ENCODE measurements at places on chromosomes 5 and 9.
A peak's percentile ranks its signal among the peaks of the same experiment; 100 is the strongest.

GRCh38 chr5:21806943-21807342 lies 1046.2 kb downstream of the CDH12 start:
- peak; percentile 79 for DNase-seq

GRCh38 chr5:56506211-56506965 lies 273.3 kb upstream of the ANKRD55 start:
- DNase-seq, result no peak

DNA sequence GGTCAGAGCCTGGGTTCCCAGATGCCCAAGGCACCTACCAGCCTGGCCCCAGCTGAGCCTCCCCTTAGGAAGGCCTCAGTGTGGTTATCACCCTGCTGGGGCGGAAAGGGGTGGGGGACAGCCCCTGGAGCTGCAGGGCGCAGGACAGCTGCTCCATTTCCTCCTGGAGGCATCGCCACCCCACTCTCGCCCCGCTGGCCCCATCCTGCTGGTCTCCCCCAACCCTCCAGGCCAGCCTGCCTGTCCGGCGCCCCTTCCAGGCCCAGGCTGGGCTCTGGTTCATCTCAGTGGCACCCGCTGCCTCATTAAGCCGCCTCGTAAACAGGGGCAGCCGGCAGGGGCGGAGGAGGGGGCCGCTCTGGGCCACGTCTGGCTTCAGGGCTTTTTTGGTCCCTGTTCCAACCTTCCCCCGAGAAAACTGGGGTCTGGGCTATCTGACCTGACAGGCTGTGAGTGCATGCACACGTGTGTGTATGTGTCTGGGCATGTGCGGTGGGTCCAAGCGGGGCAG lies 30.8 kb upstream of the ENHO start:
- no peak for DNase-seq

DNA sequence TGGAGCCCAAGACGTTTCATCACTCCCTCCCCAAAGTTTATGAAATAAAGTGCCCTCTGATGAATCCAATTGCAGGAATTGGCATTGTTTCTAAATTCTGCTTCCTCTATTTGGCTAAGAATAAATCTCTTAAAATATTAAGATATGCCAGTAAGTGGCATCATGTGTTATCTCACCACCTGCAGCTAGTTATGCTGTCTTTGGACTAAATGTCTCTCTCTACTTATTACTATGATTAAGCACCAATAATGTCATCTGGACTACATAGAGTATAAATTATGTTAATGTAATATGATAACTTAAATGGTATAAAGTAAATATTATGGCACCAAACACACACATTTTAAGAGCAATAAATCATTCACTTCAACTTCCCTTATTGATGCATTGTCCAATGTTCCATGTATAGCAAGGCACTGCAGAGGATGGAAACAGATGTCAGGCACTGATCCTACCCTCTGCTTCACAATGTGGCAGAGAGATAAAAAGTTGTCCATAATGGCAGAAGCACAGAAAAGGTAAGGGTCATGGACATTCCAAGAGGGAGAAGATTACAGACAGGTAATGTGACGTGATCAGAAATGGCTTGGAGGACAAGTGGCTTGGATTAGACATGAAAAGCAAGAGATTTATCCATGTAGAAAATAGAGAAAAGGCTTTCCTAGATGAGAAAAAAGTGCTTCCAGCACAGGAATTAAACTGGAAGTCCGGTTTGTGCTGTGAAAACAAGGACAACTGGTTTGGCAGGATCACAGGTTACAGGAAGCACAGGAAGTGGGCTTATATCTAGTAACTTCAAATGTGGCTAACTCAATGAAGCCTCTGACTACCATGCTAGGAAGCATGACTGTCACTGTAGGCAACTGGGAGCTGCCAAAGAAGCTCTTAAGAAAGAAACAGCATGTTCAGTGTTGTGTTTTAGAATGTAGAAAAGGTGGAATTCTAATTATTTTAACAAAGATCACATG lies 26.7 kb downstream of the MARCHF11 start:
- DNase-seq, result no peak

GRCh38 chr5:1687301-1687970 lies 112.2 kb downstream of the MRPL36 start:
- DNase-seq, result no peak

GRCh38 chr5:113824307-113824706 lies 310.8 kb downstream of the YTHDC2 start:
- peak; percentile 8 for DNase-seq

GRCh38 chr5:64000096-64000495 lies 37.9 kb upstream of the HTR1A start:
- no peak for DNase-seq

DNA sequence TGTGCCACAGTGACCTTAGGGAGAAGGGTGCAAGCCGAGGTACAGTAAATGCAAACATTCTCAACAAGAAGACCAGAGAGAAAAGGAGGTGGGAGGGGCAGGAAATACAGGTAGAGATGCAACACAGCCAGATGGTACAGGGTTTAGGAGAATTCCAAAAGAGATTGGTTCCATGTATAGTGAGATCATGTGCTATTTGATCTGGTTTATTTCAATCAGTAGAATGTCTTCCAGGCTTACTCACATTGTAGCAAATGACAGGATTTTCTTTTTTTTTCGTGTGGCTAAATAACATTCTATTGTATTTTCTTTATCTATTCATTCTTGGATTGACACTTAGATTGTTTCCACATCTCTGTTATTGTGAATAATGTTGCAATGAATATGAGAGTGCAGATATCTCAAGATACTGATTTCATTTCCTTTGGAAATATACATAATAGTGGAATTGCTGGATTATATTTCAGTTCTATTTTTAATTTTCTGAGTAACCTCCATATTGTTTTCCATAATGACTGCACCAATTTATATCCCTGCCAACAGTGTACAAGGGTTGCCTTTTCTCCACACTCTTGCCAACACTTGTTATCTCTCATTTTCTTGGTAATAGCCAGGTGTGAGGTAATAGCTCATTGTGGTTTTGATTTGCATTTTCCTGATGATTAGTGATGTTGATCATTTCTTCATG lies 107.8 kb upstream of the GAS1 start:
- no peak for DNase-seq

DNA sequence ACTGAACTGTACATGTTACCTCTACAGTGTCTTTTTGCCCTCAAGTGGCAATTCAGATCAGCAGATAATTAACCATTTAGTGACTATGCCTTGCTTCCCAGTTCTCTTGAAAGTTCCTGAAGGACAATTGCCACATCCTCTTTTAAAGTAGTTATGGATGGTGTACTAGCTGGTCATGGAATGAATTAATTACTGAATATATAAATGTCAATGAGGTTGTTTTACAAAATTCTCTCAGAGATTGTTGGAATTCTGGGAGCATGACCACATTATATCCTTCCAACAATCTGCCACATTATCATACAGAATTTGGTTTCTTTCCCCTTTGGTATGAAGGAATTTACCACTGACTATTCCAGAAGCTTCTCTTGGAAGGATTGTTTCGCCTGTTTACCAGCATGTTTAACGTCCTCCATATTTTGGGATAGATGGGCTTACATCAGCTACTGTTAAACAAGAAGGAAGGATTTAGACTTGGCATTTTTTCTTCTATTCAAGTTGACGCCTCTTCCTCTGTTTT lies 176.4 kb downstream of the CD180 start:
- no peak for DNase-seq

GRCh38 chr9:131289301-131290035 lies at the start of gene PLPP7:
TSS of gene PLPP7 (plus strand) at chr9:131289723. CDS start at chr9:131289998, 275 bp downstream.
- DNase-seq, result peak; percentile 60

GRCh38 chr9:112249277-112249676 lies 74.2 kb upstream of the SUSD1 start:
- DNase-seq, result peak; percentile 84

DNA sequence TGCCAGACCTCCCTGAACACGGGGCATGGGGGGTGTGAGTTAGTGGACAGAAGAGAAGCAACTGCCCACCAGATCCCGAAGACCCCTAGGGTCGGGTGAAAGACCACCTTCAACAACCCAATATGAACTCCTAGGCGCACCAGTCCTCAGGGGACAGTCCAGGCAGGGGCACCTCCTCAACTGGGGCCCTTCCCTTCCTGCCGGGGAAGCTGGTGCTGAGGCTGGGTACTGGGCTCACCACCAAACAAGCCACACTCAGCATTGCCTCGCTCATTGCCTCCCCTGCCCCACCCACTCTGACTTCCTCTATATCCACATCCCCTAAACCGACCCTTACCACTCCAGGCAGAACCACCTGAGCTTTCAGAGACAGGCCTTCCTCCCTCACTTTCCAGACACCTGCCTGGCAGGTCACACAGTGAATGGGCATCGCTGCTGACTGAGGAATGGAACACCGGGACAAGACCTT lies 42.5 kb downstream of the SEMA4D start:
- no peak for DNase-seq

DNA sequence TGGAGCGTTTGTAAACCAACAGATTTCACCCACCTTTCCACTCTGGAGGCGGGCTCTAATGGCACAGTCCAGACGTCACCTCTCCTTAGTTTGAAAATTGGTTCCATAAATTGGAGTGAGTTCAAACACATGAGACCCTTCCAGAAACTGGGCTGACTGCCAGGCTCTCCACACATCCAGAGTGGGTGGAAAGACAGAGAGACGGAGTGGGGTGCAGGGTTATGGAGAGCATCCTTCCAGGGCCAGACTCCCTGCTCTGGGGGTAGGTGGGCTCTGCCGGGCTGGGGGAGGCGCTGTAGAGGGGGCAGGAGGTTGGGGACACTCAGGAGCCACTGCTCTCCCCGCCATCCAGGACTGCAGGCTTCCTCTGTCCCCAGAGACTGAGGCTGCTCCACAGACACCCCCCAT lies 104.7 kb upstream of the PHYKPL start:
- DNase-seq, result no peak

DNA sequence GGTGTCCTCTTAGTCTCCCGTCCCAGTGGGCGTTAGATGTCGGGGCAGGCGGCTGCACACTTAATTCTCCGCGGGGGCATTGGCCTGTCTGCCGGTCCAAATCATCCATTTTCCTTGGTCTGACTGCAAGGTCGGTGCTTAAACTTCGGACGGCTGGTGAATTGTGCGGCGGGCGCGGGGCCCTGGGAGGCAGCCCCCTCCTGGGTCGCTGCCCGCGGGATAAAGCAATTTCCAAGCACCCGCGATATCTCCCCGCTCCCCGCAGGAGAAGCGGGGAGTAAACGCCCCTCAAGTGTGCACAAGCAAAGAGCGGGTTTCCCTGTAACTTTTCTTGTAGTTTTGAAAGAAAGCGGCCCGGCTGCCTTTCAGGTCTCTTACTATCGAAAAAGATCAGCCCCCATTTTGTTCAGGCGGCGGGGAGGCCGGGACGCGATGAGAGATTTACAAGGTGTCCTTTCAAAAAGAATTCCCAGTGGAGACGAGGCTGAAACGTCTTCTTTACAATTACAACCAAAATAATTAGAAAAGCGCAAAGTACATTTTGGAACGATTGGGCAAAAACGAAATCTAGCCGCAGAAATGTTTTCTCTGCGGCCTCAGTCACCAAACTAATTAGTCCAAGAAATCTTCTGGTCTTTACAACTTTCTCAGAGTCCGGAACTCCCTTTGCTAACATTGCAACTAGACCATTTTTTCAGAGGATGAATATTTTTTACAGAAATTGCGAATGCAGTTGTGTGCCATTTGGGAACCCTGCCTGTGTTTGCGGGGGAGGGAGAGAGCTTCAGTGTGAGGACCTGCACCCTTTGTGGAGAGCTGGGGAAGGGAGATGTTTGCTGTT lies 1.8 kb downstream of the IRX1 start:
- no peak for DNase-seq

GRCh38 chr9:90942555-90942954 lies 140.9 kb downstream of the SYK start:
- no peak for DNase-seq

DNA sequence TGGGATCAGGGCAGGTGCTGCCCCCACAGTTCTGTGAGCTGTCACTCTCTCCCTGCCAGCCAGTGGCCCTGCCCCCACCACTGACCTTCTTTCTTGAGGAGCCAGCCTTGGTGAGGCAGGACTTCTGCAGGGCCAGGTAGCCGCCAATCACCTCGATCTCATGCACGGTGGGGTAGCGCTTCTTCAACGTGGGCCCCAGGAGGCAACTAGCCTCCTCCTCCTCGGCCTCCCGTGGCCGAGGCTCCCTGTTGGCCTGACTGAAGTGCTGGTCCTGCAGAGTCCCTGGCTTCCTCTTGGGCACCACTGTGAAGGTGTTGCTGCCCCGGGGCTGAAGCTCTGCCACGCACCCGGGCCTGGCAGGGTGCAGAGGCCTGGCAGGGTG lies 1.6 kb downstream of the TPRN start:
- no peak for DNase-seq

DNA sequence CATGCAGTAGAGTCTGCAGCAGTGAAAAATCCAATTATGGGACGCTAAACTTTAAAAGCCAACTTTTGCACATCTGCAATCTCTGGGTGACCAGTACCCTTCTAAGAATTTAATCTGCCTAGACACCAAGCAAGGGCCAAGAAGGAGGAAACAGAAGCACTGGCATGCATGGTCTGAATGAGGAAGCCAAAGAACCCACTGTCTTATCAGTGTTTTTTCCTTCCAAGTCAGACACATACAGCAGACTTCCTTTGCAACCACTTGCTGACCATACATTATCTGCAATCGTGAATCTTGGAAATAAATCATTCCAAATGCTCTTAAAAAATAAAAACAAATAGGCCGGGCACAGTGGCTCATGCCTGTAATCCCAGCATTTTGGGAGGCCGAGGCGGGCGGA lies 65.9 kb downstream of the DEPDC1B start:
- DNase-seq, result no peak

DNA sequence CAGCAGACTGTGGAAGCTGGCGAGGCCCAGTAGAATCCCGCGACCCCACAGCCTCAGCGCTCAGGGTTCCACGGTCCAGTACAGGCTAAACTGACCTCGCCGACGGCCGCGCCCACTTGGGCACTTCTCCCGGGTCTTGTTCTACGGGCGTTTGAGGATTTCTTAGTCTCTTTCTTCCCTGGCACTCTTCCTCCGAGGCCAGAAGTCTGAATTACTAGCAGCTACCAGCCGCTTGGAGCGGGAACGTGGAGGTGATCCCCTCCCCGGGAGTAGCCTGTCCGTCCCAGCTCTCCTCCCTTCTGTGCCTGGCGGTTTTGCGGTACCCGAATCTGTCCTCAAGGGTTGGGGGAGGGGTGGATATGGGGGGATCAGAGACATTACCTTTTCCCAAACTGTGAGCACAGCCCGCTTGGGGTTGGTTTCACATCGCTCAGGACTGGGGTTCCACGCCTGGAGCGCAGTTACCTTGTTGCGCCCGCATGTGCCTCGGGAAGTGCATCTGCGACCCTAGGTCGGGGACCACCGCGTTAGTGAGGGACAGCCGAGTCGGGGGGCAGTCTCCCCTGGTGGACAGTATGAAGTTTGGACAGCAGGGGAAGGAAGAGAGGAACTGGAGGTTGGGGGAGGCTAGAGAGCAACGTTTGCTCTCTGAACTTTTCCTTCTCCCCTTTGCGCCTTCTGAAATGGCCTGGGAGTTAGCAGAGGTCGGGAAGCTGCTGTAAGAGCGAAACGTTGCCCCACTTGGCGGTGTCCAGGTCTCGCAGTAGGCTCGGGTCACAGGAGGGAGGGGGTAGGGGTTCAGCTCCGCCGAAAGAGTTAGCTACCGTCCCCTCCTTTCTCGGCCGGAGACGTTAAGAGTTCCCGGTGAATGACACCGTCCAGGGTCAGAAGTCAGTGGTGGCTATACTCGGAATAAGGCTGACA lies 190.8 kb downstream of the MEF2C start:
- no peak for DNase-seq

- no peak for DNase-seq
Measured at GRCh38 chr5:181037365-181037861, 2.7 kb upstream of the BTNL9 start.
